Panc1 (cell line): ENCODE measurements at places on chromosomes 4 and X. TPM values are rescaled to one million over a fixed set of nuclear protein-coding genes. Genes with fewer than 3 reads are reported as not detected.

DMD gene
- 2.2 TPM for total RNA-seq

XAGE1A gene
- total RNA-seq: not detected

ARX gene
- 0.15 TPM for total RNA-seq

ELF4 gene
- total RNA-seq: 48.0 TPM

ABLIM2 gene
- total RNA-seq: 0.64 TPM

LARP7 gene
- 21.7 TPM for total RNA-seq

CYTL1 gene
- not detected for total RNA-seq
